ENCODE measurements at places on chromosomes 12 and 14.

- no peak for DNase-seq
Measured at GRCh38 chr12:105955976-105956375, 182.8 kb downstream of the NUAK1 start.

DNA sequence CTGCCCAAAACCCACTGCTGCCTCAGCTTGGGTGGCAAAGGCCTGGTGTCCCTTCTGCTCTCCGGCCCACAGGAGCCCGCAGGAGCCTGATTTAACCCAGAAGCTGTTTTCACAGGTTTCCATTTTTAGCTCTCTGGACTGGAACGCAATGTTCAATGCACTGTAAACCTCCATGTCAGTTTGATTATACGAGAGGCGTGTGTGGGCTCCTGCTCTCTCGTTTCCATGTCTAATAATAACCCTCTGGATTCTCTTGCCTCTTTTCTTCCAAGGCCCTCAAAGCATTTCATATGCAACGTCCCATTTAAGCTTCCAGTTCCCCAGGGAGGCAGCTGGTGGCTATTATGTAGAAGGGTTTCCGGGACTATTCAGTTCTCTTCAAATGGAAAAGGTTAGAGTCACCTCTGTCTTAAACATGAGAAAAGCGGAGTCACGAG is 161.1 kb downstream of the SUDS3 start:
- no peak for DNase-seq

GRCh38 chr14:92109490-92109889 is 3.1 kb upstream of the ATXN3 start:
- no peak for DNase-seq

- DNase-seq = peak; percentile 84
Measured at GRCh38 chr12:87096082-87096585, 839.9 kb upstream of the MGAT4C start.

DNA sequence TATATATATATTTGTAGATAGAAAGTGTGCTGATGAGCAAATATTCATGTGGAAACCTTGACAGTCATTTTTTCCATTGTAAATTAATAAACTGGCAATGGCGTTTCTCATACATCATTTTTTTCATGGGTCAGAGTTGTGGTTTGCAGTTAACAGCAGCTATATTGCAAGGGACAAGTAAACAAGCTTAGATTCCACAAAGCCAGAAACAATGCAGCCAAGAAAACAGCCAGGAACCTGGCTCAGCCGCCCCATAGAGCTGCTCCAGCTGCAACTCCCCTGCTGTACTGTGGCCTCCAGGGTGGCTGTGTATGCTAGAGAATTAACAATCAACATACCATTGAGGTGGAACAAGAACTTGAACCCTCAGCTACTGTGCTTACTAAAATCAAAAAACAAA is 298.2 kb downstream of the TMEM132D start:
- no peak for DNase-seq

DNA sequence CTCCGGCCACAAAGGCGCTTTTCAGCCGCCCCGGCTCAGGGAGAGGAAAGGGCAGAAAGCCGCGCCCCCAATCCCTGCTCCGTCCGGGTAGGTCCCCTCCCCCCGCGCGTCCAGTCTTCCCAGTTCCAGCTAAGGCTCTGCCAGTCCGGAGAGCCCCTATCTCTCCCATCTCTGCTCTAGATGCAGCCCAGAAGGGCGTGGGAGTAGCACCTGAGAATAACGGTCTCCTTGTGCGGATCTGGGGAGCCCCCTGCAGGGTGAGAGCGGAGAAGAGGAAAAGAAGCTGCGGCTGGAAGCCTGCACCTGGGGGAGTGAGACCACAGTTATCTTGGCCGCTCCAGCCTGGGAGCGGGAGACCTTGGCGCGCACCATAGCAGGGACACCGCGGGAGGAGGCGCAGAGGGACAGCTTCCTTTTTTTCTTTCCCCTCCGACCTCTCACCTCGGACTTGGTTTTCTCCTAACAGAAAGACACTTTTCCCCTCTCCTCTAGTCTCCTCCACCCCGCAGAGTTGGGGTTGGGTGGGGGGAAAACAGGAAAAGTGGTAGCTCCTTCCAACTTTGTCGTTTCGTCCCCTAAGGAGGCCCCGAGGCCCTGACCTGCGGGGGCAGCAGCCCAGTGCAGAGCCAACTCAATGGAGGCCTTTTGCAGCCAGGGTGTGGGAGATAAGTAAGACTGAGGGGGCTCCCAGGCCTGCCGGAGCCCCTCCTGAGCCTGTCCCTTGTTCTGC is 2.4 kb downstream of the DHH start:
- DNase-seq = no peak

GRCh38 chr14:96916751-96917150 is 119.6 kb downstream of the VRK1 start:
- no peak for DNase-seq

DNA sequence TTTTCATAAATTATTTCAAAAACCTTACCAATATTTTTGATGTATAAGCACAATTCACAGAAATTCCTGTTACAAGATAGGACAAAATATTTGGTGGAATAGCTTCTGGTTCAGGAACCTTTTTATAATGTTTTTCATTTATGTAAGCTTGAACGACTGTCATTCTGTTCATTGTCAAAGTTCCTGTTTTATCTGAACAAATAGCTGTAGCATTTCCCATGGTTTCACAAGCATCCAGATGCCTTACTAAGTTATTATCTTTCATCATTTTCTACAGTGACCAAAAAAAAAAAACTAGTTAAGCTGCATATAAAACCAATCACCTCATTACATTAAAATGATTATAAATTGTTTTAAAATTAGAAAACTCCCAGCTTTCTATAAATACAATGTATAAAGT is 87.1 kb downstream of the ATP2B1 start:
- DNase-seq = no peak

GRCh38 chr12:104870797-104871196 is 87.3 kb downstream of the SLC41A2 start:
- DNase-seq = no peak

DNA sequence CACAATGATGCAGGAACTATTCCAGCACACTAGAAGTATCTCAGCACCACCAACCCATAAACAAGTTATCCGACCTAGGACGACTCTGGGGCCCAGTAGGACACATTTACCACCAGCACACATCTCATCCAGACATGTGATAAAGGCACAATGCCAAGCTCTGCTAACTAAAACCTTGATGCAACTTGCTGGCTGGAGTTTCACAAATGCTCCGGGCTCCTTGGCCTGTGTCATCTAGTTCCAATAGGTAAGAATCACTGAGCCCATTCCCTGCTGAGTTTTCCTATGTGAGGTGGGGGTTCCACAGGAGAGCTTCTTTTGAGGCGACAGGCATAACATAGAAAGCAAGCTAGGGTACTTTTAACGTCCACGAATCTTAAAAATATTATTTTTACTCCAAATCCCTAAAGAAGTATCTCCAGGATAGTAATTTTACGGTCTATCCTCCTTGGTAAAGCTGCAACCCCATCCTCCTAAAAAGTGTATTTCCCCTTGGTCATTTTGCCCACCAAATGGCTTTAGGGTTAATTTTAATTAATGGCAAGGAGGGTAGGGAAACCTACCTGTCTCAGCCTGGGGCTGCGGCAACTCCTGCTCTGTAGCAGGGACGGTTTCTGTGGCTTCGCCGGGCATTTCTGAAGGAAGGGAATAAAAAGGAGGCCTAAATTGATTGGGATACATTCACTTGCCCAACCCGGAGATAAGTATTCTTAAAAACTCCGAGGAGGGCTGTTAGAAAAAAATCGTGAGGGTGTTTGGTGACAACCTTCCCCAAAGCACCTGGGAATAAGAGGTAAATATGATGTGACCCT is 1.0 kb downstream of the NACA start:
- no peak for DNase-seq

- no peak for DNase-seq
Measured at GRCh38 chr14:44170556-44170955, 336.5 kb downstream of the FSCB start.

- no peak for DNase-seq
Measured at GRCh38 chr14:102182190-102182589, 42.5 kb downstream of the WDR20 start.

DNA sequence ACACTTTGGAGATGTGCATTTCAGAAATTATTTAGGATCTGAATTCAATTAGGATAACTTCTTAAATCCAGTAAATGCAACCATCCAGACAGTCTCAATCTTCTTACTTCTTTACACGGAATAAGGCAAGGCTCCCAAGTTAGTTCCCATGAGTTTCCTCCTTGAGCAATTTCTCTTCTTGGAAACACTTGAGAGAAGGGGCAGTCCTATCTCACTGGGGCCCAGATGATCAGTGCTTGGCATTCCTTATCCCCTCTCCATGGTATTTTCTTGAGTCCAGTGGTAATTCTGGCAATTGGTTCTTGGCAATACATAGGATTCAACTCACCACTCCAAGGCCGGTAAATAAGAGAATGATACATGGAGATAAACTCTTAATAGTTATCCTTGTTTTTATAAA is 87.1 kb upstream of the PTHLH start:
- no peak for DNase-seq

DNA sequence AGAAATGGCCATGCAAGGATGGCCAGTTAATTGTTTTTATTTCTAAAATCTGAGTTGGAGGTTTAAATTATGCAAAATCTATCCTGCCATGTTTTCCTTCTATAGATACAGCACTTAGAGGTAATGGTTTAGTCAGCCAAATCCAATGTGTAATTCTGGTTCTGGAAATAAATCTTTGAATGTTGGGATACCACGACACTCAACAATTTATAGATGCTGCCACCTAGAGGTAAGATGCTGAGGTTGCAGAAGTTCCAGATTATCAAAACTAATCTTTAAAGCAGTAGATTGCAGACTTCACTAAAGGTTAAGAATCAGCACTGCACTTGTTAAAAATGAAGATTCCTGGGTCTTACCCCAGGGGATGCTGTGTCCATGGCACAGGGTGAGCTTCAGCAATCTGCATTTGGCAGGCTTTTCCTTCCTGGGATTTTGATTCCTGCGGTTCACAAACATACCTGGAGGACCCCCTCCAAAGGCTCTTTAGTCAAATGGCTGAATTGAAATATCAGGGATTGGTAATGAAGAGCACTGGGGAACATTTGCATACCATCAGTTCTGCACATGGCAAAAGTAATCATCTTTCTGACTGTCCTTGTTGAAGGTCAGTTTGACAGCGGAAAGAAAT is 53.4 kb upstream of the ANO4 start:
- peak; percentile 31 for DNase-seq

DNA sequence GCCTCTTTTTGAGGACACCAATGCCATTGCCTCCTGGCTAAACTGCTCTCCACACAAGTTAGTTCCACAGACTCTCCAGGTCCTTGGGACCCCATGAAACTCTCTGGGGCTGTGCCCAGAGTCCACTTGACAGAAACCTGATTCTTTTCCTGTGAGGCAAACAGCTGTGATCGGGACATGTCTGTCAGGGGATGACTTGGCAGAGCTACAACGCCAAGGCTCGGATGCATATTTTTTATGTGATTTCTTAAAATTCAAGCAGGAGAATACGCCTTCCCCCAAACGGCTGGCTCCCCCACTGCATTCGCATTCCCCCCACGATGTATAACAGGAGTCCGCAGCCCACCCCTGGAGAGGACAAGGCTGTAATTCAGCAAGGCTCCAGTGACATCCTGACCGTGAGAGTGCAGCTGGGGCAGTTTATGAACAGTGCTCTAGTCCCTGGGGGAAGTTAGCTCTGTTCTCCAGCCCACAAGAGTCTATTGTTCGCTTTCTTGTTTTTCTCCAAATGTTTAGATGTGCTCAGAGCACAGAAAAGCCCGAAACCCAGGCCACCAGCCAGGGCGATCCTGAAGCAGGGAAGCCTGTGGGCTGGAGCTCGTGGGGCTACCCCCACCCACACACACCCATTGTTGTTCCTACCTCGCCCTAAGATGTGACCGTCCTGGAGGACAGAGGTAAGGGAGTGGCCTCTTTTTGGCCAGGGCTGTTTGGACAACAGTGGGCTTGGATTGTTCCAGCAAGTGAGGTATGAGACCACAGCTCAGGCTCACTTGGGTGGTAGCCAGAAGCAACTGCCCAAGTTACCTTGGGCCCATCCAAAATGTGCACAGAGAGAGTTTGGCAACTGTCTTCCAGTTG is 159.5 kb downstream of the ZFP36L1 start:
- no peak for DNase-seq

DNA sequence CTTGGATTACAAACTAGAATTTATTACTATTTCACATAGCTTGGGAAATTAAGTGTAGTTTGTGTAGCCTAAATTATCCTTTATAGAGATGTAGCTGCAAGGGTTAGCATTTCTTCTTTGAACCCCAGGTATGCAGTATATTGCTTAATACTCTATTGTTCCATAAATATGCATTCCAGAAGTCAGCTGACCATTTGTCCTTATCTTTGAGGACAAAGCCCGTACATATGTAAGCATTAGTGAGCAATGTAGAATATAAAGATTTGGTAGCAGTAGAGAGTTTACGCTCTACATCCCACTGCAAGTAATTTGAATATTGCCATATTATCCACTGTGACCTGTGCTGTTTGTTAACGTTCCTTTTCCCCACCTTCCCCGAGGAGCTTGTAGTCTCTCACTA is 26.9 kb downstream of the PPM1A start:
- no peak for DNase-seq

DNA sequence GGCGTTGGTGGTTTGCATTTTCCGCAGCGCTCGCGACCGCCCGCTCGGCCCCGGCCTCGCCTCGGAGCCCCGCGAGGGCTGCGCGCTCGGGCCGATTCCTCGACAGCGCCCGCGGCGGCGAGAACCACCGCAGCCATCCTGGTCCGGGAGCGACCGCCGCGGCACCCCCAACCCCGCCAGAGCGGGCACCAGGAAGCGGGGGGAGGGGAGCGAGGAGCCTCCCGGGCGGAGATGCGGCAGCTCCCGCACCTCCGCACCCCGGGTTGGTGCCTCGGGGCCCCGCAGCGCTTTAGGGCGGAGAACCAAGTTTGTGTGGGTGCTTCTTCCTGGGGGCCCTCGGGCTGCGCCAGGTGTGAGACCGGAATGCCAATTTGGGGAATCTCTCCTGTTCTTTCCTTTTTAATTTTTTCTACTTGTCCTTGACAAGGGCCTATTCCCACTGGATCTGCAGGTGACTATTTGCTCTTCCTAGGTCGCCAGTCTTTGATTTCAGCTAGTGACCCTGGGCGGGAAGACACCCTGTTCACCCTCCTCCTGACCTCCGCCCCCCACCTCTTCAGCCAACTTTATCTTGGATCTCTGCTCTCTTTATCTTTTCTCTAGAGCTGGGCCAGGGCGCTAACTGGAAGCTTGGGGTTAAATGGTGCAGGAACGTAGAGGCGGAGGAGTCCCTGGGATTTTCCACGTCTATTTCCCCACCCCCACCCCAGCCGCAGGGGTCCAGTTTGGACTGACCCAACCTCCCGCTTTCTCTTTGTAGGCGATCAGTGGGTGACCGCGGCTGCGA is at the start of gene SOCS2:
Gene SOCS2, plus strand, starts transcription at position 751 of the 787 bp plus-strand sequence. CDS start 223 bp downstream, outside the sequence.
- DNase-seq = peak; percentile 40

DNA sequence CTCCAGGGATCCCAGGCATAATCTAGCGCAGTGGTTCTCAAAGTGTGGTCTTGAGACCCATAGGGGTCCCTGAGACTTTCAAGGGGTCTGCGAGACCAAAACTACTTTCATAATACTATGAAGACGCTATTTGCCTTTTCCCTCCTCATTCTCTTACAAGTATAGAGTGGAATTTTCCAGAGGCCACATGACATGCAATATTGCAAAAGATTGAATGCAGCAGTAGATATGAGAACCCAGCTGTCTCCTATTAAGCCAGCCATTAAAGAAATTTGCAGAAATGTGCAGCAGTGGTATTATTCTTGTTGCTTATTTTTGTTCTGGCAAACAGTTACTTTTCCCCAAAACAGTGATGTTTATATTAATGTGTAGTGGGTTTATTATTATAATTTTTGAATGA is 62.8 kb downstream of the VWF start:
- no peak for DNase-seq
